ENCODE measurements at places on chromosomes 2 and 18.
A peak's percentile ranks its signal among the peaks of the same experiment; 100 is the strongest.

- no peak for DNase-seq
Observed at GRCh38 chr2:118049140-118049815, 35.4 kb upstream of the CCDC93 start.

GRCh38 chr2:27323596-27324285, 844 bp upstream of the MPV17 start:
- DNase-seq, result no peak

DNA sequence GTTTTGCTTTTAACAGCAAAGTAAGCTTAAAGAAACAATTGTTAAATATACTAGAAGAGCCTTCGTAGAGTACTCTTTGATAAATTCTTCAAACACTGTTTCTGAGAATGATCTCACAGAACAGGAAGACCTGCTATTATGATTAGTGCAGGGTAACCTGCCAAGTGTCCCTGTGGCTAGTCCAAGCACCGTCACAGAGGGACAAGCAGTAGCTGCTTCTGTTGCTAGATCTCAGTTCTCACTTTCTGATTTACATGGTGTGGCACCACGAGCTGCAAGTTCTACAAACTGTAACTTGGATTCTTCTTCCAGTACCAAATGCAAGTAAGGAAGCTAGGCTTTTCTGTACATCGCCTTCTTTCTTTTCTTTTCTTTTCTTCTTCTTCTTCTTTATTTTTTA, 121.5 kb downstream of the PIEZO2 start:
- no peak for DNase-seq

DNA sequence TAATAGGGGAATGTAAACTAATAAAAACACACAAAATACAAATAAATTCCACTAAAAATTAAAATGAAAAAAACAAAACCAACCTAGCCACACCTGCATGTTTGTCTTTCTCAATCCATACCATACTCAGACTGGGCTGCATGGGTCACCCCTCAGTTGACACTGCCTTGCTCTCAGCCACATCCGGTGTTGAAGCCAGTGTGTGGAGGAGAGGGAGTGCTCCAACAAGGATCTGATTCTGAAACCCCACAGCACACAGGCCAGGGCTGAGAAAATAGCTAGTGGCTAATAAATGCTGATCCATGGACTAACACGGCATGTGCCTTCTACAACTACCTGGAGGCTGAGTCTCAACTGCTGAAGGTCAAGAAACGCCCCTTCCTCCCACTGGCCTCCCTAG, 13.7 kb downstream of the RND3 start:
- no peak for DNase-seq

GRCh38 chr2:37323176-37323780, 1.4 kb downstream of the PRKD3 start:
- DNase-seq, result no peak

- DNase-seq, result peak; percentile 68
Observed at GRCh38 chr2:240434728-240435456, 571 bp upstream of the GPC1 start.

DNA sequence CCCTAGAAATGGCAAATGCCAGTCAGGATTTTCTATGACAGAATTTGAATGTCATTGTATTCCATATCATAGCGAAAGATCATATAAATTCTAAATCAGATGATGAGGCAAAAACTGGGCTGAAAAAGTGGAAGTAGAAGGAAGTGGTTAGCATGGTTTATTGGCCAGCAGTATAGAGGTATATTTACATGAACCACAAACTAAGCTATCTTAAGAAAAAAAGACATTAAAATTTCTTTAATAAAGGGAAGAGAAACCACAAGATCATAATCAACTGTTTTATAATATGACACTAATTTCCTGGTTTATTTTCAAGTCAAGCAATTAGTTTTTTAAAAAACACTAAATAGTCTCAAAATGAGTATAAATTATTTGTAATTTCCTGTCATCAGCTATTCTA, 123.2 kb upstream of the LRP1B start:
- DNase-seq, result no peak

DNA sequence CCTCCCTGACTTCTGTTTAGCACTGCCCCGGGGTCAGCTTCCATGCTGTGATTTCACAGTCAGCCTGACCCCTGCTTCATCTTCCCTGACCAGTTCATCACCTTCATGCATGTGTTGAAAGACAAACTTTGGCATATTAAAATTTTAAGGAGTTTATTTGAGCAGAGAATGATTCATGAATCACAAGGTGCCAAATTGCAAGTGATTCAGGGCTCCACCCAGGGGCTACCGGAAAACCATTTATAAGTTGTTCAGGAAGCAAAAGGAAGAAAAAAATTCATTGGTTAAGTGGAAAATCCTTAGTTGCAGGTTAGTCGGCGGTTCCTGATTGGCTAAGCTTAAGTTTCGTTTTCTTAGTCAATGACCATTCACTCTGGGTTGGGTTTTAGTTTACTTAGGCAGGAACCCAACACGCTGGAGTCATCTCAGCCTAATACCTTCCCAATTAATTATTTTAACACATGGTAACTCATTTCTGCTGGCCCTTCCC, 10.6 kb downstream of the IL1F10 start:
- no peak for DNase-seq

GRCh38 chr2:11778923-11779757, 32.7 kb downstream of the LPIN1 start:
- DNase-seq, result peak; percentile 81

DNA sequence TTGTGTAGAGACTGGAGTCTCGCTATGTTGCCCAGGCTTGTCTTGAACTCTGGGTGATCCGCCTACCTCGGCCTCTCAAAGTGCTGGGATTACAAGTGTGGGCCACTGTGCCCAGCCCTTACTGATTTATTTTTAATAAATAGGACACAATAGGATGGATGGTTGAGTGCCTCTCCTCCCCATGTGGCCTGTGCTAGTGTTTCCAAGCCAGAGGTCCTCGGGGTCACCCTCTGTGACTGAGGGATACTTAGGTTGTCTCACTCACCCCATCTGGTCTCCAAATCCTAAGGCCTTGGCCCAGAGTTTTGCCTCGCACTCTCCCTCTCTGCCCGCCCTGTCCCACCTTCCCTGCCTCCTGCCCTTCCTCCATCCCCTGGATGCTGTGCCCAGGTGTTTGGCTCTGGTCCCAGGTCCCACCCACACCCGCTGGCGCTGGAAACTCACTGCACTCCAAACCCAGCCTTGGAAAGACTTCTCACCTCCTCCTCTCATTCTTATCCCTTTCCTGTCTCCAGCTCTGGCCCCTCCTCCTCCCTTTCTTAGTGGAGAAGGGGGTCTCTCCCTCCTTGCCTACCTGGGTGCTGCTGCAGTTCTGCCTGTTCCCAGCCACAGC, 4.7 kb upstream of the ECEL1 start:
- DNase-seq, result no peak

GRCh38 chr18:32366586-32367538, 103.8 kb downstream of the GAREM1 start:
- no peak for DNase-seq

DNA sequence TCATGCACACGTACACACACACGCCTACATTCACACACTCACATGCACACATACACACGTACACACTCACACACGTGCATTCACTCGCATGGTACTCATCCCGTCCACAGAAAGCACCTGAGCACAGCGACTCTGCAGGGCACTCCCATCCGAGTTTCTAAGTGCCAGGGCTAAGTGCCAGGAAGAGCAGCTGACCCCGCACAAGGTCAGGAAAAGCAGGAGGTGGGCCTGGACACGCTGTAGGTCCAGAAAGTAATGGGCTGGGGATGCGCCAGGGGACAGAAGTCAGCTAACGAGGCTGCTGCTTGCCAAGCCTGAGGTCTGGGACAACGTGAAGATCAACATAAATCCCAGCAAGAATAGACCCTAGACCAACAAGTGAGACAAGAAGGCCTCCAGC, 15.8 kb downstream of the ADI1 start:
- DNase-seq, result no peak

GRCh38 chr2:53958443-53958842, 12.3 kb downstream of the PSME4 start:
- DNase-seq, result no peak

- no peak for DNase-seq
Observed at GRCh38 chr18:47883771-47884413, 46.6 kb downstream of the SMAD2 start.
